ENCODE measurements at places on chromosomes 3 and 15.

DNA sequence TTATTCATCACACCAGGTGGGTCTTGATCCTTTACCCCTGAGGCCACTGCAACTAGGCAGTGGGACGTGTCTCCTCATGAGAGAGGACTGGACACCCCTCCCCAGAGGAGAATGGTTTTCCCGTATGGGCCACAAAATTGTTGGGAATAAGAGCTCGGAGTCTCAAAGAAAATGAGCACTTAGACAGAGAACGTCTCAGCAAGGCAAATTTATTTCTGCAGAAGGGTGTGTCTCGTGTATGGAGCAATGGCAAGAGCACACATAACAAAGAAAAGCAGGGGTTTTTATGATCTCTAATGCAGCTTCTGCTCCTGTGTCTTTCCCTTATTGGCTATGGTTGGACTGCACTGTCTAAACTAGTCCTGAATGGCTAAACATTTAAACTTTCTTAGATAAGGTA lies 803.5 kb downstream of the PLOD2 start:
- DNase-seq: no peak

GRCh38 chr3:100902572-100902971 lies 90.6 kb downstream of the ABI3BP start:
- DNase-seq: no peak

DNA sequence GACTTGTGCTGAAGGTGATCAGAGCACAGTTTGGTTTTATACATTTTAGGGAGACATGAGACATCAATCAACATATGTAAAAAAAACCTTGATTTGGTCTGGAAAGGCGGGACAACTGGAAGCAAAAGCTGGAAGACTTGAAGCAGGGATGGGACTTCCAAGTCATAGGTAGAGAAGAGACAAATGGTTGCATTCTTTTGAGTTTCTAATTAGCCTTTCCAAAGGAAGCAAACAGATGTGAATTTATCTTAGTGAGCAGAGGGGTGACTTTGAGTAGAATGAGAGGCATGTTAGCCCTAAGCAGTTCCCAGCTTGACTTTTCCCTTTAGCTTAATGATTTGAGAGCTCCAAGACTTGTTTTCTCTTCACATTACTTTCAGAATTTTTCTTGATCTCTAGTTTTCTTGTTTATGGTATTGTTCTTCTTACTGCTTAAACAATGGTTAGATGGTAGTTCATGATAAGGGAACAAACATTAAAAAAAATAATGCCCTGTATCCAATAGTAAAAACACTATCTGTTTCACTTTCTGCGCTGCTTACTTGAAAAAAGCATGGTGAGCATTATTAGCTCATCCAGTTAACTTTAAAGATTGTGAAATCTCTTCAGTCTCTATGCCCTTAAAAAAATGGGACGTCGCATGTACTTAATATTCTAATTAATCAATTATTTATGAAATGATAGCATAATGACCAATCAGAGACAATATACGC lies 48.5 kb upstream of the BCHE start:
- no peak for DNase-seq

- DNase-seq: no peak
These were observed 12.1 kb upstream of the POLG start for GRCh38 chr15:89346516-89347231.

GRCh38 chr3:185789891-185790830 lies 34.7 kb downstream of the IGF2BP2 start:
- DNase-seq: no peak

DNA sequence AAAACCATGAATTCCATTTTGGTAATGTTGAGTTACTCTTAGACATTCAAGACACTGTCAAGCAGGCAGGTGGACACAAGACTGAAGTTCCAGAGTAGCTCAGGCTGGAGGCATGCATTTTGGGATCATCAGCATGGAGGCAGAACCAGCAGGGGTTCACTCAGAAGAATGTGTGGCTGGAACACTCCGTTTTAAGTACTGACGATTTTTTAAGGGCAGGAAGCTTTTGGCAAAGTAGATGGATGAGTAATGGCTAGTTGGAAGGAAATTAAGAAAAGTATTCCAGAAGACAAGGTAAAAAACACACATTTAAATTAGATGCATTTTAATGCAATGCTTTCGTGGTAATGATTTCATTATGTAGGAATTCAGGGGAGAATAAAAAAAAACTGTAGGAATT lies 420.4 kb downstream of the ROBO2 start:
- no peak for DNase-seq

DNA sequence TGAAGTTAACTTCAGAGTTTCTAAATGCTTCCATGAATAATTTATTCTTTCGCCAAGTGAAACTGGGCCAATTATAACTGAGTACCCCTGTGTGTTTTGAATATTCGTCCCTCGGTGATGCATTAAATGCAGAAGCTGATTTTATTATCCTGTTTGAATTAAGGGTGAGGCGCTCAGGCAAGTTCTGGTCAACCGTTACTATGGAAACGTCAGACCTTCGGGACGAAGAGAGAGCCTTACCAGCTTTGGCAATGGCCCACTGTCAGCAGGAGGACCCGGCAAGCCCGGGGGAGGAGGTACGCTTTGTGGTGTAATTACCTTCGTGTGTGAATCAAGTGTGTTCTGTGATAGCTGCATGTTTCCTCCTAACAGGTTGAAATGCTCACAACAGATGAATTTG lies 239.8 kb downstream of the ITPR1 start:
- DNase-seq: no peak

DNA sequence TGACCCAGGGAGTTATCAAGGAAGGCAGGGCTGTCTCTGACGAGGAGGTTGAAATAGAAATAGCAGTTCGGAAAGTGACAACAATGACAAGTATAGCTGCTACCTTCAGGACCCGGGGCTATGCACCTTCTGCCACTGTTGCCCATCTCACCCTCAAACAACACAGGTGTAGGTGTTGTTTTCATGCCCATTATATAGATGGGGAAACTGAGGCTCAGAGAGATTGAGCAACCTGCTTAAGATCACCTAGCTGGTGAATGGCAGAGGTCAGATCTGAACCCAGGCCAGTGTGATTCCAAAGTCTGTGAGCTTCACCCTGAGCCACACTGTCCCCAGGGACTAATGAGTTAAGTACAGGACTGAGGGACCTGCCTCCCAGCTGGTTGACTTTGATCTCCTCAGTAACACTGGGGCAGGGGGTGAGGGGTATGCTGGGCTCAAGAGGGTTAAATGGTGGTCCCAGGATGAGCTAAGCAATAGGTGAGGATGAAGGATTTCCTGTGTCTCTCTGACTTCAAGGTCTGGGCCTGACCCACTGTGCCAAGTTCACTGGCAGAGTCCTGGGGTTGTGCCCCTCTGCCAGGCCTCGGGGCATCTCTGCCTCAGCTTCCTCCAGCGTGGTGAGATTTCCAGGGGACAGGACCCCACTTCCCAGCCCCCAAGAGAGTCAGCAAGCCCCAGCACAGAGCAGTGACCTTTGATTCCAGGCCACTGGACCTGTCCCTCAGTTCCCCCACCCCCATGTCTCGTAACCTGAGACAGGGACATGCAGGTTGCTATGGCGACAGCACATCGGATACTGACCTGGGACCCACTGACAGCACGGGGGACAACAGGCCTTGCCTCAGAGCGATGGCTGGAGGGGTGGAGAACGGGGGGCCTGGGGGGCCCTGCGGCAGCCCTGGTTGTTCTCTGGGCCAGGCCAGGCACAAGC lies 35.0 kb downstream of the ATP2B2 start:
- DNase-seq: no peak

- no peak for DNase-seq
These were observed 39.6 kb downstream of the TMOD3 start for GRCh38 chr15:51869060-51869421.

- DNase-seq: no peak
These were observed 46.6 kb downstream of the FBLN2 start for GRCh38 chr3:13595485-13595884.

DNA sequence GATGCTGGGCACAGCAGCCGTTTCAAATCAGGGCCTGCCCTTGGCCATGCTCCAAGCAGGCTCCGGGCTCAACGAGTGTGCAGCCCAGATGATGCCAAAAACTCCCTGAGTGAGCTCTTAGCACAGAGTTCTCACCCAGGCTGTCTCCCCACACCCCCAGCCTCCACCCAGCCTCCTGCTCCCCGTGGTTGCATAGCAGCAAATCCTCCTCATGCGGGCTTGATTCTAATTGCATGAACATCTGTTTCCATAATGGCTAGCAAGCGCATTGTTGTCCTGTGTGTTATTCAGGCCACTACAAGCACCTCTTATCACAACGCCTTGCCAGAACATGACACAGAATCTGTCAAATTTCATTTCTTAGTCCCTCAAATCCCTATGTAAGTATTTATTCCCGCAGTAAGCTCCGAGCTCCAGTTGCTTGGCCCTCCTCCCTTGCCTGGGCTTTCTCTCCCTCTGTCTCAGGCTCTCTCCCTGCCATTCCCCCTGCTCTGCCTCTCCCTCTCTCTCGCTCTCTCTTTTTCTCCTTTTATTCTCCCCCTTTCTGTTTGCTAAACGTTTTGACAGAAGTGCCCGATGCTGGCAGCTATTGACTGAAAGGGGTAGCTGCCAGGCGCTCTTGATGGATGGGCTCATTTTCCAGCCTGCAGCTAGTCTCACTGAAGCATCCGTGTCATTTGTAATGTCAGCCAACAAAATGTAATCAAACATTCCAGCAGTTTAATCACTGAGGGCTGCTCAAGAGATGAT lies 306.5 kb downstream of the IL20RB start:
- no peak for DNase-seq

- no peak for DNase-seq
These were observed 38.7 kb upstream of the CA12 start for GRCh38 chr15:63420333-63420747.

DNA sequence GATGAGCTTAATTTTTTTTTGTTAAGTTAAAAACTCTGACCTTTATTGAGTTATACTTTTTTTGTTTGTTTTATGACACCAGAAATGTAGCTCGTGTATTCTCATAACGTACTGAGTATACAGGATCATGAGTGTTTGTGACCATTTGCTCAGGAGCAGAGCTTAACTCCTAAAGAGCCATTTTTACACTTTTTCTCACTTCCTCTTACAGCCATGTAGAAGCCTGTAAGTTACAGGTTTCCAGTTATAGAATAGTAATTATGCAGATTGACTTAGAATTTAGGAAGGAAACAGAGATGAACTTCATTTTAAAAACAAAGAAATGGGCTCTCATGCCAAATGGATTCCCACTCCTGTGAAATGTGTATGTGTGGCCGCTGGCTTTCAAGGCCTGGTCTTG lies 151.7 kb downstream of the MCTP2 start:
- DNase-seq: no peak

GRCh38 chr3:87307805-87308204 lies 31.4 kb upstream of the POU1F1 start:
- DNase-seq: no peak

GRCh38 chr3:144244662-144245061 lies 273.0 kb downstream of the DIPK2A start:
- DNase-seq: no peak

DNA sequence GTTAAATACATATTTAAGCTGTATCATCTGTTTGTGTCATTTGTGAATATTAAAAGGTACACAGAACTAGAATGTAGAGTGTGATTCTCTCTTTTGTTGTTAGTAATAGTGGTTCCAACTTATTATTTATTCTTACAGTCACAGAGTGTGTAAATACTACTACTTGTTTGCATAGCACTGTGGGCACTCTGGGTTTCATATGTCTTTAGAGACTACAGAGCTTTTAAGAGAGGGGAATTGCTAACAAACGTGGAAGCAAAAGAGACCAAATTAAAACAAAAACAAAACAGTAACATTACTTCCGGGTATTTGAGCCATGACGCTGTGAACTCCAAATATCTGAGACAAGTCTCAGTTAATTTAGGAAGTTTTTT lies 828.0 kb upstream of the DPPA4 start:
- no peak for DNase-seq

- no peak for DNase-seq
These were observed 47.2 kb upstream of the IQSEC1 start for GRCh38 chr3:13120289-13120927.

DNA sequence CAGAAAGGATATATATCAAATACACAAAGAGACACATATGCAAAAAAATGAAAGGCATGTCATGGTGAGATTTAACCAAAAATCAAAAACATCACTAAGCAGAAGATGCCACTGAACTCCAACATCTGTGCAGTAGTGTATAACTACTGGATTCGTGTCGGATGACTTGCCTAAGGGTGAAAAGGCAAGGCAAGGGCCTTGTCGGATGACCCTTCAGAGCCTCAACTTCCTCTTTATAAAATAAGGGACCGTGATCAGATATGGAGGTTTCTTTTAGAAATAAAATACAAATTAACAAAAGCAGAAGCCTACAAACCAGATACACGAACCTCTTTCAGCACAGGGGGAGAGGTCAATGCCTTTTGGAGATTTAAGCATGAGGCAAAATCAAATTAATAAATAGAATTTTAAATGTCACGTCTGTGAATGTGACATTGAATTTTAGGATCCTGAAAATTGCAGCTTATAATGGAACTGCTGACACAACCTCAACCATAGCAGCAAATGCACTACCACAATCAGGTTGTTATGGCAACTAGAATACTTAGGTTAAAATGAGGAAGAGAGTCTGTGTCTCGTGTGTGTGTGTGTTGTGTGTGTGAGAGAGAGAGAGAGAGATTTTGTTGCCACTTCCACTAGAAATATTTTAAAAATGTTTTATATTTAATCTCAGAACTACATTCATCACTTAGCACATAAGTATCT lies 8.3 kb upstream of the CHRM5 start:
- DNase-seq: no peak

GRCh38 chr15:72306211-72306785 lies 13.7 kb downstream of the CELF6 start:
- no peak for DNase-seq

- no peak for DNase-seq
These were observed 39.0 kb downstream of the U2SURP start for GRCh38 chr3:143040261-143040879.

All from NCI-H1930 (cell line).